ENCODE measurements at places on chromosomes 4 and X.

DNA sequence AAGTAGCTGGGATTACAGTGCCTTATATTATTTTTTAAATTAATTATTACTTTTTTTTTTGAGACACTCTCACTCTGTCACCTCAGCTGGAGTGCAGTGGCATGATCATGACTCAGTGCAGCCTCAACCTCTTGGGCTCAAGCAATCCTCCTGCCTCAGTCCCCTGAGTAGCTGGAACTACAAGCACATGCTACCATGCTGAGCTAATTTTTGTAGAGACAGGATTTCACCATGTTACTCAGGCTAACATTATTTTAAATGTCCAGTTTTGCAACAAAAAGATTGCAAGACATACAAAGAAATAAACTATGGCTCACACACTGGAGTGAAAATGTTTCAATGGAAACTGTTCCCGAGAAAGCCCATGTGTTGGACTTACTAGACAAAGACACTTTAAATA, 59.2 kb downstream of the MND1 start:
- no peak for DNase-seq

DNA sequence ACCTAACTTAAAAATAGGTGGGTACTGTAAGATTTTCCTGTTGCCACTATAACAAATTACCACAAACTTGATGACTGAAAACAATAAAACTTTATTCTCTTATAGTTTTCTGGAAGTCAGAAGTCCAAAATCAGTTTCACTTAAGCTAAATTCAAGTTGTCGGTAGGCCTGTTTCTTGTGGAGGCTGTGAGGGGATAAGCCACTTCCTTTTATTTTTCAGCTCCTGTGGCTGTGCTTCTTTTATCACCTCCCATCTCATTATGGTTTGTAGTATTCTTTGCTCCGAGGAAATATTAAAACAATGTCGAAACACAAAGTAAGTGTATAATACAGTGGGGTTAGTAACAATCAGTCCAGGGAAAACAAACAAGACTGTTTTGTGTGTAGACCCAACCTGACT, 610.5 kb upstream of the TECRL start:
- no peak for DNase-seq

DNA sequence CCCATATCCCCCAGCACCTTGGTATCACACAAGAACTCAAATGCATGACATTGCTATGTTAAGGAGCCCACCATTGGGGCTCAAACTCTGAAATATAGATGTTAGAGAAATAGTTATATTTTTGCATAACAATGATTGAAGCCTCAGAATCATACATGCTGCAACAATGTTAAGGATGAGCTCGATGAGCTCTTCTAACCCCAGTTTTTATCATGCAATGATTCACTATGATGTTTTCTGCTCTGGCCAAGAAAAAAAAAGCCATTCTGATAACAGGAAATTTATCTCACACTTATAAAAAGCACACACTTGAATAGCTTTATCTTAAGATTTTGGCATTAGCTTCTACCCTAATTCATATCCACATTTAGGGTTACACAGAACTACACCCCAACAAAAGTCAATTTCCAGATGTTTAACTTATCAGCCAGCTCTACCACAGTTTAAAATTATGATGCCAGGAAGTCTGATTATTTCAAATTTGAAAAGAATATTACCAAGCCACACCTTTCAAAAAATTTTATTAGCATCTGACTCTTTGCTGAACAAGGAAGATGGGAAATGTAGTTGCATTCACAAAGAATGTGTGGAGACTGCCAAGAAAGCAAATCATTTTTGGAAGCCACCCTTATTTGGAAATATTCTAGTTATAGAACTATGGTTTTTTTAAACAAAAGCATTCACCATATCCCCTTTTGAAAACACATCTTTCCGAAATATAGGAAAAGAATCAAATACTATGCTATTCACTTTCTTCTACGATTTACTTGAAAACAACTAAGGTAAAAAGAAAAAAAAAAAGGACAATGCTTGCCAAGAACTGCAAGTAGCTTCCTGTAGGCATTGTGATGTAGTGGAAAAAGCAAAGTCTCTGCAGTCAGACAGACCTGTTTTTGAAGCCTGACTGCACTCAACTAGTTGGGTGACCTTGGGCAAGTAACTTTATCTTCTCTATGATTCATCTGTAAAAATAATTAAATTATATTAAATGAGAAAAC, 100.8 kb upstream of the PLS3 start:
- peak; percentile 6 for DNase-seq

DNA sequence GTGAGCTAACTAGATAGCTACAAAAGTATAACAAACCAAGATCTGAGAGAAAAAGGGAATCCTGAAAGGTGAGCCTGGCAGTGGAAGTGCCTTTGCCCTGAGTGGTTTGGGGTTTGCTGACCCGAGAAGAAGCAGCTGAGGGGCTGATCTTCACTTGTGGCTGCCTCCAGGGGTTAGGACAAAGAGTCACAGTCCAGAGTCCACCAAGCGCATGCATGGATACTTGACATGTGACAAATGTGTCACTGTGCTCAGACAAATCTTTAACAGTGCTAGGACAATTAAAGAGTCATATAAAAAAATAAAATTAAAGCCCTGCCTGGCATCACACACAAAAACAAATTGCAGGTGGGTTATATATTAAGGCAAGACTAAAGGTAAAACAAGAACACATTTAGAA, 26.4 kb downstream of the HMGB3 start:
- DNase-seq = no peak

GRCh38 chr4:118417325-118417724, 64.5 kb upstream of the PRSS12 start:
- DNase-seq = no peak

DNA sequence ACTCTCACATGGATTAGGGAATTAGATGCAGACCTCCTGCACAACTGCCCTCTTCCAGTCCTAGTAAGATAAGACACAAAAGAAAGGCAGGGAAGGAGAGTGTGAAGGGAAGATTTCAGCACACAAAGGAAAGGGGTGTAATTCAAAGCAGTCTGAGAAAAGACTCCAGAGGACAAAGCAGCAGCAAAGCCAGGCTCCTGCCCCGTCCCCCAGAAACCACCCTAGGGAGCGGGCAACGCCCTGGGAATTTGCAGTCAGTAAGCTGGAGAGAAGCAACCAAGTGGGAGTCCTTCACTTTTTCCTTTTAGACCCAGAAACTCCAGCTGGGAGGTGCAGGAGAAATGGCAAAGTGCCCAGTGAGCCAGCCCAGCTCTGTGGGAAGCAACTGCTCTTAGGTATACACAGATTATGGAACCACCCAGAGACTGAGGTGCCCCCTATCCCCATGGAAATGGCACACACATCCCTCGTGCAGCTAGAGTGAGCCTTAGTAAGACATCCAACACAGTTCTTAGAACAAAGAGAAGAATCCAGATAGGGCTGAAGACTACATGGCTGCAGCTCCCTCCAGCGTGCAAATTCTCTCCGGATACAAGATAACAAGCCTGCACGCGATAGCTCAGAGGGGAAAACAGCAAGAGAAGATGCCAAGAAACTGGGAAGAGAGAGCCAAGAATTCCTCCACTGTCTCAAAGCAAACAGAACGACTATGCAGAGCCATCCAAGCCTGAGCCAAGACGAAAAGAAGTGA, 26.5 kb upstream of the IRAK1 start:
- DNase-seq = peak; percentile 72

GRCh38 chr4:65918212-65918611, 247.9 kb upstream of the EPHA5 start:
- no peak for DNase-seq

DNA sequence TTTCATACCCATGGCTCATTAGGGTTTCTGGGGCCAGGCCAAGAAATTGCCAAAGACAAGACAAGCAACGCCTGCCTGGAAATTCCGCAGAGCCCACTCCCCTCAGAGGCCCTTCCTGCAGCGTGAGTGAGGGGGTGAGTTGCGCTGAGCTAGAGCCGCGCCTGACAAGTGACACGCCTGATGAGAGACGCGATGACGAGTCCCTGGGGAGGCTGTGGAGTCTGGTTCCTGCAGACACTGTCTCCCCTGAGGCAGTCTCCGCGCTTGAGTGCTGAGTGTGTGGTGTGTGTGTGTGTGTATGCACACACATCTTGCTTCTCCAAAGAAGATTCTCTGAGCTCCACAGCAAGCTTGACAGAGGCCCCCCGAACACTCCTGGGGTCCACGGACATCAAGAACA, 269.8 kb downstream of the BCOR start:
- DNase-seq = no peak

DNA sequence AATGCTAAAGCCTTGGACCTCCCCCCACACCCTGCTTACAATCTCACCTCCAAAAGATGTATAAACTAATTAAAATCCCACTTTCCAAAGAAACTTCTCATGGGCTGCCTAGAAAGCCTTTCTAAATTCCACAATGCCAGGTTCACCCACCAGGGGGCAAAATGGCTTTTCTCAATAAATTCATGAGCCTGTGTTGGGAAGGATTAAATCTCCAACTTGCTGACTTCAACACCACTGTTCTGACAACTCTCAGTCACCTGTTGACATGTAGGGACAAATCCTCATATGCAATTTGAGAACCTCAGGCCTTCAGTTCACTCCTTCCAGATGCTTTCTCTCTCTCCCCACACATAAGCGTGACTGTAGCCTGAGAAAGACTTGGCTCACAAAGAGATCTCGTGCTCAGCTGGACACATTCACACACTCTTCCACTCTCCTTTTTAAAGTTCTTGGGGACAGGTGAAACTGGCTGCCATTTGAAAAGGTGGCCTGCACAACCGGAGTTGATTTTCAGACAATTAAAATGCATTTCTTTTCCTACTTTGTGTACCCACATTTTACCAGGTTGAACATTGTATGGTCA, 88.6 kb upstream of the PRPS2 start:
- DNase-seq = no peak

GRCh38 chrX:150357790-150358189, 5.3 kb upstream of the MAMLD1 start:
- no peak for DNase-seq

GRCh38 chr4:18192901-18193300, 171.3 kb upstream of the LCORL start:
- DNase-seq = no peak

GRCh38 chrX:135973025-135973547, 702 bp downstream of the MMGT1 start:
- DNase-seq = no peak

DNA sequence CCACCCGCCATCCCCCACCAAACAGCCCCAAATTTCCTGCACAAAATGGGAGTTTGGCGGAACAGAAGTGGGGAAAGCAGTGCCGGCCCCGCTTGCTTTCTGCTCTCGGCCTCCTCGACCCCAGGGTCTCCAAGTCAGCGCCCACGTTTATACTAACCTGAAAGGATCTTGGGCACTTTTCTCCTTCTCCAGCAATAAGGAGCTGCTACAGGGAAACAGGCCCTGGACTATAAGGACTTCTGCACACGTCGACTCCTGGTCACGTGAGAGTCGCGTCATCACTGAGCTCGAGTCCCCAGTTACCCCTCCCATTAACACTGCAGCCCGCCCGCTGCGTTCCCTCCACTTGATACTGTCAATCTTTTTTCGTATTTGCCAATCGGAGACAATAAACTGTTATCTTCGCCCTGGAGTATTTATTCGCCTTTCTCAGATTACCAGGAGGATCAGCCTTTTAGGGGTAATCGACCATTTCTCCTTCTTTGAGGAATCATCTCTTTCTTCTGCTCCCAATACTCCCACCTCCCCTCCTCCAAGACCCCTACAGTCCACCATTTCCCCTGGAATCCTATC, at the start of gene TCEAL8:
Gene TCEAL8, minus strand, starts transcription at position 235 of the 573 bp plus-strand sequence. CDS start 1,176 bp downstream, outside the sequence.
- peak; percentile 43 for DNase-seq

- DNase-seq = no peak
These were observed 188.4 kb upstream of the GALNT7 start for GRCh38 chr4:172980219-172980618.

GRCh38 chrX:41025926-41026701, 59.1 kb upstream of the USP9X start:
- DNase-seq = no peak

DNA sequence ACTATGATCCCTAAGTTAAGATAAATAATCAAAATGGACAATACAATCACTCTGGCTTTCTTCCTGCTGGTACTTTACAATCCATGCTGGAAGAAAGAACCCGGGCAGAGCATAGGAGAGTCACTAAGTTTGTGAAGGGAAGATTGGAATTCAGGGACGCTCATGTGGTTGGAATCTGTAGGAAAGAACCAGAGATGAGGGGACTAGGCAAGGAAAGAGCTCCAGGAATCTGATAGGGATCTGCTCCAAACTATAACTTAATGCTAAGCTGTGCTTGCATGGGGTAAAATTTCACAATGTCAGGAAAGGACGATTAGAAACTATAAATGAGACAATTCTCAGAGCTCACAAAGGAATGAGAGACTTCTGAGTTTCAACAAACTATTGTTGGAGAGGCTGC, 167.5 kb downstream of the ADGRA3 start:
- peak; percentile 31 for DNase-seq

DNA sequence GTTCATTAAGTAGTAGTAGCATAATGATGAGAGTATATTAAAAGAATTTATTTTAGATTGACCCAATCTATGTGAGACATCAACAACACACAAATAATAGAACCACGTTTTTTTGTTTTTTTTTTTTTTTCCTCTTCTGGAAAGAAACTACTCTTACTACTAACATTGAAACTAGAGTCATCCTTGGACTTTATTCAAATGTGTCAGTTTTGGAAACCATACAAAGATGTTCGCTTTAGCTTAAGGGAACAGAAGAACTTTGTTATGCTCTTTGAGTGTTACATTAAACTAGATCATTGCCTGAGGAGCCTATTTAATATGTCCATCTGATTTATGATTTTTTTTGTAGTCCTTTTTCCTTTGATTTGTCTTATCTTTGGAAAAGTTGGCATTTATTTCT, 166.7 kb downstream of the RPA4 start:
- DNase-seq = no peak

GRCh38 chr4:179097741-179098140, 1655.5 kb upstream of the AGA start:
- DNase-seq = no peak

DNA sequence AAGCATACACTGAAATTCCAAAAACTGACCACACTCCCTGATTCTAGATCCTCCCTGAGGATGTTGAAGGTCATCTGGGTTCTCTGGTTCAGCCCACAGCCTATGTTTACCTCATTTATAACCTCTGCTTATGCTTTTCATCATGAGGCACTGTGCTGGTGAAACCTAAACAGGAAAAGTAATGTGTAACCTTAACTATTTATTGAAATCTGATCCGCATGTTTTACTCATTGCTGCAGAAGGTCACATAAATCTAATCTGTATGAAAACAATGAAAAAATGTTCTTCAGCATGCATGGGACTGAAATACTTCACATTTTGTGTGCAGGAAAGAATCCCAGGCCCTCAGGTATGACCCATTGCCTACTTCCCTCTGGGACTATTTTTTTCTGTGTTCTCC, 30.3 kb downstream of the UCHL1 start:
- no peak for DNase-seq

Measured in hepatic stellate cell (primary cell).